ENCODE measurements at places on chromosomes 1 and 21.
A peak's percentile ranks its signal among the peaks of the same experiment; 100 is the strongest.

DNA sequence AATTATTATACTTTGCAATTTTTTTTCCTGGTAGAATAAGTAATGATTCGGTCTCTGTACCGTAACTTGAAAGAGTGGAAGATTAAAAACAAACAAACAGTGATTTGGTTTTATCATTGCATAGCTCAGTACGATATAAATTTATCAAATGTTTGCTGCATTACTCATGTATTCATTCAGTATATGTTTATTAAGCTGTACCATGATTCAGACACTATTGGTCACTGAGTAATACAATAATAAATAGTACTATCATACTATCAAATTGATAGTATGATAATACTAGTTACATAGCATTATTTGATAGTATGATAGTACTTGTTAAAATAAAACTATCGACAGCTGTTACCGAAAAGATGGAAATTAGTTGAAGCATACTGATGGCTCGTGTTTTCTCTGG is 12.1 kb downstream of the CENPF start:
- DNase-seq: no peak

DNA sequence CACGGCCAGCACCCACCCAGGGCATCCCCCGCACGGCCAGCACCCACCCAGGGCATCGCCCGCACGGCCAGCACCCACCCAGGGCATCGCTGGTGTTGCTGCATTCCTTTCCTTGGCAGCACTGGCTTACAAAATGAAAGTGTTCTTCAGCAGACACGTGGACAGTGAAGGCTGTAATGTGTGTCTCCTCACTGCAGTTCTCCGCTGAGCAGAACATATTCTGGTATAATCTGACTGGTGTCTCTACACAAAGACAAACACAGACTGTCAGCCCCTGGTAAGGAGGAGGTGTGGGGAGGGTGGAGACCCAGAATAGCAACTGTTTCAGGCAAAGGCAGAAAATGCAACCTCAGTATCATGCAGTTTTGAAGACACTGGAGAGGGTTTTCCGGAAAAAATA is 7.3 kb downstream of the LYPD8 start:
- DNase-seq: no peak

DNA sequence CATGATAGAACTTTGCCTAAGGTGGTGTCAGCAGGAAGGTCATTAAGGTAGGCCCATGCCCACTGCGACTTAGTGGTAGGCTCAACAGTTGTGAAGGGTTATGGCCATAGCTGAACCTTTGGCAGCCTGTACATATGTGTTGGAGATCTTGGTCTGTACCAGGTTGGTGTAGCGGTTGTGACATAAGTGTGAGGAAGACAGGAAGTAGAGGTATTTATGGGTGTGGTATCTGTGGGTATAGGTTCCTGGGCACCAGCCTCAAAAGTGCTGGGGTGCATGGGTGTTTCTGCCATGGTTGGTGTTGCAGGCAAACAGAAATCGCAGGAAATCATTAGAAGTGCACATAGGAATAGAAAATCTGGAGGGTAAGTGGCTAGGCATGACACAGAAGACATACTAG is 18.6 kb upstream of the LRIF1 start:
- DNase-seq: no peak

DNA sequence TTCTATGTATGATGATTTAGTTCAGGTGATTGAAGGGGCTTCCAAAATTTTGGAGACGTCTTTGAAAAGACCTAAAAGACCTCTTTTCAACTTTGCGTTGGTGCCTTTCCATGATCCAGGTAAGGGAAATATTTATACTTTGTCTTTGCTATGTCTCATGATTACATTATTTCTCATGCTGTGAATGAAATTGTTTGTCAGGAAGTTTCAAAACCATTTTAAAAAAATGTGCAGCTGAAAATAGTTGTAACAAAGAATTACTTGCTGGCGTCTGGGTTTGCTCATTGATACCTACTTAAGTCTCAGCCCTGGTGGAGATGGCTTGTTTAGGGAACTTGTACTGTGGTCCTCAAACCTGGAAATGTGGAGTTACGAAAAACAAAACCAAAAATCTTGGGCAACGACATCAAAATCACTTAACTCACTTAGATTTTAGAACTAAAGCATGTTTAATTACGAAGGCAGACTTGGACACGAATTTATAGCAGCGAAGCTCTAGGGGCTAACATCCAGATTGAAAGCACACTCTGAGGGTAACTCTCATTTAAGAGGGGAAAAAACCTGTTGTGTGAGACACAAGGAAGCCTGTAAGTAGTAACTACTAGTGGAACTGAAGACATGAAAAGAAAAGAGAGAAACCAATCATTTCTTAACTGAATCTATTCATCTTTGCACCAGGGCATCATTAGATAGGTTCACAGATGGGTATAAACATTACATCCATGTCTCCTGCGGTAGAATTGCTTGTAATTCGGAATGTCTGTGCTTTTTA is 924 bp downstream of the HMCN1 start:
- no peak for DNase-seq

DNA sequence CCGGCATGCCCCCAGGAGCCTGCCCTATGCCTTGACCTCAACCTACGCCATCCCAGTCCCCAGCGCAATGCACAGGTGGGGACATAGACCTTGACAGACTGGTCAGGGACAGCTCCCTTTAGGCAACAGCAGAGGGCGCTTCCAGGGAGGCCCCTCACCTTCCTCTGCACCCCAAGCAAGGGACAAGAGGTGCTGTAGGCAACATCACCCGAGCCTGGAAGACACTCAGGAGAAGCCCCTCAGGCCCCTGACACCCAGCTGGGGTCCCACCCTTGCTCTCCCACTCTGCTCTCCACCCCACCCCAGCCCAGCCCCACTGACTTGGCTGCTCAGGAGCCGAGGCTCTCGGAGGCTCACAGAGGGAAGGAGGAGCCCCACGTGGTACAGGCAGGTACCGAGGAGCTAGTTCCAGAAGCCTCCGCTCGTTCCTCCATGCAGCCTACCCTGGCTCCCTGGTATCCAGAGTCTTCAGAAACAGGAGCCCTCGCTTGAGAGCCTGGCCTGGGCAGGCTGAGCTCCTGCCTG is 2.4 kb upstream of the WNT3A start:
- DNase-seq: no peak

GRCh38 chr1:117600966-117601365 is 4.9 kb upstream of the TENT5C start:
- DNase-seq: no peak

DNA sequence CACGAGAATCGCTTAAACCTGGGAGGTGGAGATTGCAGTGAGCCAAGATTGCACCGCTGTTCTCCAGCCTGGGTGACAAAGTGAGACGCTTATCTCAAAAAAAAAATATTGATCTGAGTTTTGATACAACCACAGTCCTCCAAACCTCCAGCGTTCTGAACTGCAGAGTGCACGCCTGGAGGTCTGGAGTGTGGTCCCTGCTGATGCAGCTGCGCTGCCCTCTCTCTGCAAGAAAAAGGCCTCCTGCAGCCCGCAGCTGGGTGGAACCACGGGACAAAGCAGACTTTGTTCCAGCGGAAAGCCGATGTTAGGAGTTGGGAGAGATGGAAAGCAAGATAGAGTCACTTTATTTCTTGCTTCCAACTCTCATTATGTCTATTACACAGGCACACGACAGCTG is 144.9 kb upstream of the SOD1 start:
- DNase-seq: no peak

DNA sequence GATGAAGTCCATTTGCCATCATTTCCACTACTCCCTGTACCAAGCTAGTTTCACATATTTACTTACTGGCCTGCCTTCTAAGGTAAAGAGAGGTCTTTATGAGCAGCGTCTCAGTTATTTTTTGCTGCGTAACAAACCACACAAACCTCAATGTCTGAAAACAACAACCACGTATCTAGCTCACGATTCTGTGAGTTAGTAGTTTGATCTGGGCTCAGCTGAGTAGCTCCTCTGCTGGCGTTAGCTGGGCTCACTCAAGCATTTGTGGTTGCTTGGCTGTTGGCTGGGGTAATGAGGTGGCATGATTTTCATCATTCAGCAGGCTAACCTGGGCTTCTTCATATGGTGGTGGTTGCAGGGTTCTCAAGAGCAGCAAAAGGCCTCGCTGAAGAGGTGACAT is 225.4 kb downstream of the FOXD2 start:
- no peak for DNase-seq

DNA sequence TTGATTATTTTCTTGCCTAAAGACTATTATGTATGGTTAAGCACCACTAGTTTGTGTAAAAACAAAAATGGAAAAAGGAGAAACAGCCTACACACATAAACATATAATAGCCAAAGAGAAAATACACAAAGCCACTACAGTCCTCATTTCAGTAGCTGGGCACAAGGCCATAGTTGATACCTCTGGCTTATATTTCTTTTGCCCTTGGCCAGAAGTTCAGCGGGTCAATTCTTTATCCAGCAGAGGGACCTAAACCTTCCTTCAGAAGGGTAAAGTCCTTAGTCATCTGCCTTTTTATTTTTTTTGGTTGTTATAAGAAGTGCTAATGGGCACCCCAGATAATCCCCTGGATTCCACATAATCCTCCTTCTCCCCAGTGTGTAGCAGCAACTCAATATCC is 134.1 kb downstream of the PIGK start:
- no peak for DNase-seq

GRCh38 chr1:116290085-116290705 is 82.8 kb upstream of the ATP1A1 start:
- DNase-seq: no peak

- no peak for DNase-seq
Measured at GRCh38 chr1:221992427-221992826, 250.5 kb upstream of the DUSP10 start.

DNA sequence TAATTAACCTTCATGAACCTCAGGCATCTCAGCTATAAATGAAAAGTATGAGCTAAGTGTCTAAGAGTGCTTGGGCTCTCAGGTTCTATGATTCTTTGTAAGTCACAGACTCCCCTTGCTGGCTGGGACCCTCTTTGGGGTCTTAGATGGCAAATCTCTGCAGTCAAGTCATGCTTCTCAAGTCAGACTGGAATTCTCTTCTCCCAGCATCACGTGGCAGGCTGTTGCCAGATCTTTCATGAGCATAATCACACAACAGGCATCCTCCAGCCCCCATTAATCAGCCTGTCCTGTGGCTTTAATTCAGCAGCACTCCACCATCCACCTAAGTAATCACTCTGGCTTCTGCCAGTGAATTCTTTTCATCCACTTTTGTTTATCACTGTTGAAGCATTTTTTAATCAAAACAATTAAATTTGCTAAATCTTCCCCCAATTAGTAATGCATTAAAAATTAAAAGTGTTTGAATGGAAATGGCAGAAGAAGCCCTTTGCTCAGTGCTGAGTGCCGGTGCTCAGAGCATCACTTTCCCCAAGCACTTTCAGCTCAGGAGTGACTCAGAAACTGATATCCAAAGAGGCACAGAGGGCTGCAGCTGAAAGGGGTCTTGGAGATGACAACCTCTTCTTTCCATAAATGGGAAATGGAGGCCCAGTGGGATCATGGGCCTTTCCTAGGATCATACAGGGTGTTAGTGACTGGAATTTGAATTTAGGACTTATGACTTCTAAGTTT is 50.2 kb downstream of the C8A start:
- DNase-seq: no peak

GRCh38 chr1:18537386-18538306 is 56.9 kb downstream of the KLHDC7A start:
- DNase-seq: no peak

DNA sequence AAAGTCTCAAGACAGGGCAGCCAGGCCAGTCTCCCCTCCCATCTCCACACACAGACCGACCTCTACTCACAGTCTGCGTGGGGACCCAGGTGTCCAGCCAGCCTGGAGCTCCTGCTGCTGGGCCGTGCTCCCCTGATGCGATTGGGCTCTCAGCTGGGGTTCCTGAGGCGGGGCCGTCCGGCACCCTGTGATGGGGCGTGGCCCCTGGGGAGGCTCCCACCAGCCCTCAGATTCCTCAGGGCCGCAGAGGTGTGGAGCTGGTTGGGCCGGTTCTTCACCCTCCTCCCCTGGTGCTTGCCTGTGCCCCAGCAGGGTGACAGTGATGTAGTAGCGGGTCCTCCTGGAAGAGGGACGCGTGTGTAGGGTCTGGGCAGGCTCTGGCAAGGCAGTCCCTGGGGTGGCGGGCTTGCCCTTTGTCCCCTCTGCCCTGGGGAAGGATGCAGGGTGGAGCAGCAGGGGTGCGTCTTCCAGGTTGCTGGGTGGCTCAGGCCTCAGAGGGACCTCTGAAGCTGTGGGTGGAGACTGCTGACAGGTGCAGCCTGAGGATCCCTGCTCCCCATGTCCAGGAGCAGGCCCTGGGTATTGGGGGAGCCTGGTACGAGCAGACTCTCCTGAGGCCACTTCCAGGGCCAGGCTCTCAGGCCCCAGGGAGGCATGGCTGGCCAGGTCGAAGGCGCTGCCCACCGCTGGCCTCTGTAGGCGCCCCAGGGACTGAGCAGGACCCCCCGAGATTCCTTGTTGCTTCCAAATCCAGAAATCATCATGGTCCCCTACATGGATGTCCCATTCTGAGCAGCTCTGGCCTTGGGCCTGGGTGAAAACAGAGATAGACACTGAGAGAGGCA is at the start of gene CRYBG2:
CRYBG2 (minus strand) TSS at position 155 of the 845 bp plus-strand sequence. CDS start 7,473 bp downstream, outside the sequence.
- no peak for DNase-seq

GRCh38 chr1:232678185-232678886 is 48.4 kb upstream of the SIPA1L2 start:
- no peak for DNase-seq

GRCh38 chr1:60948486-60948885 is 133.9 kb upstream of the NFIA start:
- no peak for DNase-seq

GRCh38 chr1:47821760-47822159 is 175.4 kb downstream of the TRABD2B start:
- DNase-seq: no peak

- DNase-seq: peak; percentile 54
Measured at GRCh38 chr1:62131093-62131725, 63.4 kb upstream of the L1TD1 start.

- DNase-seq: no peak
Measured at GRCh38 chr1:25484533-25484932, 53.8 kb downstream of the MACO1 start.

DNA sequence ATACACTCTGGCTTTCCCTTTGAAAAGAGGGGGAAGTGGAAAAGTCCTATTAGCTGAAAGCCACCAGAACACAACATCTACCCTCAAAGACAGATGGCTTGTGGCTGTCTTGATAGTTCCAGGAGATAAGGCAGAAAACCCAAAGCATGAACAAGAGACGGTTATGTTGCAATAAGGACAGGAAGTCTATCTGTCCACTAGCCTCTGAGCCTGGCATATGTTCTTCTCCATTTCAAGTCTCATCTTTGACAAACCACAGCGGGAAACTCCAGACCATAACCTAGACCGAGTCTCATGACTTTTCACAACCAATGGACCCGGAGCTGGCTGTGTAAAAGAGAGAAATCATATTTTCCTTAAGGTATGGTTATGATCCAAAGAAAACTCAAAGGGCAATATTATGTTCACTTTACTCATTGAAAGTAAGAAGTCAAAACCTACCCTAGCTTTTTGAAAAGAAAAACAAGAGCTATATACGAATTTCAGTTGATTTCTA is 33.8 kb downstream of the DUSP10 start:
- peak; percentile 36 for DNase-seq

- DNase-seq: no peak
Measured at GRCh38 chr1:190478149-190479049, 735 bp upstream of the BRINP3 start.

Measured in GM19239 (cell line).